Activated CD8-positive, alpha-beta memory T cell treated with anti-CD3 and anti-CD28 coated beads, Interleukin-2, amount 50 U/mL, for 4 hours (primary cell): ENCODE measurements at places on chromosomes 6 and 20.

GRCh38 chr6:47103931-47104330 is 61.8 kb upstream of the ADGRF1 start:
- no peak for DNase-seq

DNA sequence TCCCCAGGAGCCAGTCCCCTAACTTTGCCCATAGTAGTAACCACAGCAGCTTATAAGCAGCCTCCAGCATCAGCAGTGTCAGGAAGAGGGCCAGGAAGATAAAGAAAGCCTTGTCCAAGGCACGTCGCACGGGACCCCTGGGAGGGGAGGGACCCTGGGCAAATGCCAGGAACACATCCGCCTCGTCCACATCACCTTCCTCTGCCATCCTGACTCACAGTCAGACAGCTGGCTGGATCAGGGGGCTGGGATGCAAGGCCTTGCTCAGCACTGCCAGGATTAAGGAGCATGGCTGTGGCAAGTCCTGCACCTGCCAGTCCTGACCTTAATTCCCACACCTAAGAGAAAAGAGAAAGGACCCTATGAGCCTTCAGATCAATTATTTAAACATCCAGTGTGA is 11.5 kb upstream of the ZBTB22 start:
- no peak for DNase-seq

DNA sequence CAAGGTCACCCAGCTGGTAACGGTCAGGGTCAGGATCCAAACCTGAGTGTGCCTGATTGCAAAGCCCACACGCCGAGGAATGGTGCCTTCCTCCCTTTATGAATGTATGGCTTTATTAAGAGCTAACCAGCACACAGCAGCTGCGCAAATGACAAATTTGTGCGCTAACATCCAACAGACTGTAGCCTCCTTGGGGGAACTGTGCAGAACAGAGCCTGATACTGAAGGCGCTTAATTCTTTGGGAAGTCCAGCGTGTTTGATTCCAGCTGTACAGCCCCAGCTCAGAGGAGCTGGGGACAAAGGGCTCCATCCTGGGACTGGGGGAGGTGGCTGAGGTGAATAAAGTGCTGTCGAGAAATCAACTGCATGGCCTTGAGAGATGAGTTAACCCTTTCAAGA is 75.7 kb upstream of the JARID2 start:
- DNase-seq: no peak

GRCh38 chr6:32940656-32941213 is at the start of gene HLA-DMB:
Gene HLA-DMB (minus strand): TSS chr6:32941028. CDS start chr6:32940807, 221 bp downstream.
- peak; percentile 32 for DNase-seq

- DNase-seq: no peak
These were observed 188.3 kb upstream of the AGPAT4 start for GRCh38 chr6:161462148-161462547.

DNA sequence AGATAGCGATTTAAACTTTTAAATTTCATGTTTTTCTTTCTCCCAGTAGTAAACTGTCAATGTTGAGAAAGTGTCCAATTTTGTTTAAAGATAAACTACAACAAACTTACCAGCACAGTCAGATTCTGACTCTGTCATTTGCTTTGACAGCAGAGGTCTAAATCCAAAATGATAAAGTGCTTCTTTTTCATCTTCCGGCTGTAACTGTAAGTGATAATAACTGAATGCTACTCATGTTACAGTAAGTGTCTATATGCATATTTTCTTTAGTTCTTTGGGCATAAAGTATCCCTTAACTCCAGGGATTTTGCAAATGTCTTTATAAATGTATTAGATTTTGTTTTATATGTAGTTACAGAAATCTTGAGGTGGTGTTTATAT is 610.4 kb downstream of the RFPL4B start:
- no peak for DNase-seq

DNA sequence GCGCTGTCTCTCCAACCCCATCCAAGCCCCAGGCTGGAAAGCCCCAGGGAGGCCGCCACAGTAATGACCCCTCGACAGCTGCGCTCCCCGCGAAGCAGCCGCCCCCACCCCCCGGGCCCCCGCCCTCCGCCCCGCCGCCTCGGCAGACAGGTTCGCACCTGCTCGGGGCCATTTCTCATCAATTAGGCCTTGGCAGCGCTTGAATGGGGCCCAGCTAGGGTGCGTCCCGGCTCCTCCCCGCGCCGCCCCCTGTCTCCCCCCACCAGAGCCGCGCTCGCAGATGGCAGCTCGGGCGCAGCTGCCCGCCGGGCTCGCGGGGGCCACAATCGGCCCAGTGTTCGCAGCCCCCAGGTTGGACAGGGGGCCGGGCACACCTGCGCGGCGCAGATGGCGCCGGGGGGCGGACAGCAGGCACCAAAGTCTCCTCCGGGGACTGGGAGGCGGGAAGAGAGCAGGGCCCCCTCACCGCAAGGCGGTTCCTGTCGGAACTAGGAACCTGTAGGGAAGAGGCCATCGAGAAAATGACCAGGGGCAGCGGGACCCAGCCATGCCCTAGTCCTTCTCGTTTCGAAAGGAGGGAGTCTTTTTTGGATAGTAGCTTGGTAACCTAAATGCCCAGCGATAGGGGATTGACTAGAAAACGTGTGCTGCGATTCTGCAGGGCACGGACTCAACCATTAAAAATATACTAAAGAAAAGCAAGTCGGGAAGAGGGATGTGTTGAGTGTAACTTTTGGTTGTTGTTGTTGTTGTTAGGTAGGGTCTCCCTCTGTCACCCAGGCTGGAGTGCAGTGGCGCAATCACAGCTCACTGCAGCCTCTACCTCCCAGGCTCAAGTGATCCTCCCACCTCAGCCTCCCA is 83.2 kb upstream of the EYA2 start:
- DNase-seq: no peak

DNA sequence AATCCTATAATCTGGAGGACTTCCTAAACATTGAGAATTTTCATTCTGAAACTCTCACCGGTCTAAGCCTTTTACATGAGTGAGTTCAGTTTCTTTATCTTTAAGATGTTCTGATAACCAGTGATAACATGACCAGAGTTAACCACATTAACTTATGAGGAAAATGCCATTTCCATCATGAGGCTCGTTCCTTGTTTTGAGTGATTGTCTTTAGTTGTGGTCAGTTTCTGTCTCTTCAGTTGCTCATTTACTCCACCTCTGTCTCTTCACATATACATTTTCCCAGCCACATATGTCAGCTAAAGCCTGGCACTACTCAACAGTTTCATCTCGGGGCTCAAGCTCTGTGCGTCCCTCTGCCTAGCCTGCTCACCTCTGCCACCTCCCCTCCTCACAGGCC is 70.4 kb downstream of the JAG1 start:
- DNase-seq: no peak

- DNase-seq: no peak
These were observed 279.6 kb downstream of the NRN1 start for GRCh38 chr6:5726976-5727718.

DNA sequence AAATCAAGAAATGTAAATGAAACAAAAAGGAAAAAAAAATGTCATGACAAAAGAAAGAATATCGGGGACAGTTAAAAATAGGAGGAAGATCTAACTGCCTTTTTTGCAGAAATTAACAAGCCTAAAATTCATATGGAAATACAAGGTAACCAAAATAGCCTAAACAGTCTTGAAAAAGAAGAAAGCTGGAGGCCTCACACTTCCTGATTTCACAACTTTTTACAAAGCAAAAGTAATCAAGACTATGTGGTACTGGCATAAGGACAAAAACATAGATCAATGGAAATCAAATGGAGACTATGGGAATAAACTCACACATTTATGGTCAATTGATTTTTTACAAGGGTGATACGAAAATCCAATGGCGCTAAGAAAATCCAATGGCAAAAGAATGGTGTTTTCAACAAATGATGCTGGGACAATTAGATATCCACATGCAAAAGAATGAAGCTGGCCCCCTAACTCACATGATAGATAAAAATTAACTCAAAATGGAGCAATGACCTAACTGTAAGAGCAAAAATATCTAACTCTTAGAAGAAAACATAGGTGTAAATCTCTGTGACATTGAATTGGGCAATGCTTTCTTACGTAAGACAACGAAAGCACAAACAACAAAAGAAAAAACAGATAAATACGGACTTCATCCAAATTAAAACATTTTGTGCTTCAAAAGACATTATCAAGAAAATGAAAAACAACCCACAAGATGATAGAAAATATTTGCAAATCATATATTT is 24.5 kb downstream of the MAP3K5 start:
- DNase-seq: no peak

DNA sequence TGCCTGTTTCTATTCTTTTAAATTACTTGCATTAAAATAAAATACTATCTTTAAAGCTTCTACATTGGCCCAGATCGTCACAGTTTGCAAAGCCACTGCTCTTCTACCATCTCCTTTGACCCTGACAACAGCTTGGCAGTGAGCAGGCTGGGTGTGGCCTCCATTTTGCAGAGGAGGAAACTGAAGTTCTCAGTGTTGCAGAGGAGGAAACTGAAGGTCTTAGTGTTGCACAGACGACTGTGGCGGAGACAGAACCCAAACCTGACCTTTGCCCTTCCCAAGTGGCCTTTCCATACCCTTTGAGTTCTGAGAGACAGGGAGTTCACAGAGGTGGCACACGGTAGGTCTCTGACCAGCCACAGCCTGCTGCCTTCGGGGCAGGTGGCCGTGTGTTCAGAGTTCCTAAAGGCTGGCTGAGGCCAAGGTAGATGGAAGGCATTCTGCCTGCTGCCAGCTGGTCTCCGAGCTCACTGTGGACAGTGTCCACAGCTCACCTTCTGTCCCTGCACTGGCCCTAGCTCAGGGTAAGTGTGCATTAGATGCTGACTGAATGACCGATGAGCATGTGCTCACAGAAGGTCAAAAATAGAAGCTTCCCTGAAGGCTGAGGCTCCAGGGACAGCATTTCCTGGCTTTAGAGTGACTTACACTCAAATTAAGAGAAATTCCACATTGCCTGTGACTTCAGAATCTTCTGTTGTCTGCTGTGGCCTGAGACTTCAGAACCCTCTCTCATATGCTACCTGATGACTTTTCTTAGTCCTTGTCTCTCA is 113.5 kb upstream of the SLC24A3 start:
- DNase-seq: no peak

DNA sequence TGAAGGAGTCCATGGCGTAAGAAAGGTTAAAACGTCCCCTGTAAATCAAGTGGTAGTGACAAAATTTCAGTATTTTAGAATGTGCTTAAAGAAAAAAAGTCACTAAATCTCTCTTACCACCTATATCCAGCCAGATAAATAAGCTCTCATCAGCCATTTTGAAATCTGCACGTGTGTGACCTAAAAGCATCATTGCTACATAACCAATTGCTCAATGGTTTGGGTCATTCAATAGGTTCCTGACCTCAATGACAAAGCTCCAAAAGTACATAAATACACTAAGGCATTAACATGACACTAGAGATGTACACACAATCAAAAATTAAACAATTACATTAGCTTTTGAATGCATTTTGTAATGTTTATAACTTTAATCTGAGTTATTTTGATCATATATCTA is 272.4 kb downstream of the GMDS start:
- no peak for DNase-seq

DNA sequence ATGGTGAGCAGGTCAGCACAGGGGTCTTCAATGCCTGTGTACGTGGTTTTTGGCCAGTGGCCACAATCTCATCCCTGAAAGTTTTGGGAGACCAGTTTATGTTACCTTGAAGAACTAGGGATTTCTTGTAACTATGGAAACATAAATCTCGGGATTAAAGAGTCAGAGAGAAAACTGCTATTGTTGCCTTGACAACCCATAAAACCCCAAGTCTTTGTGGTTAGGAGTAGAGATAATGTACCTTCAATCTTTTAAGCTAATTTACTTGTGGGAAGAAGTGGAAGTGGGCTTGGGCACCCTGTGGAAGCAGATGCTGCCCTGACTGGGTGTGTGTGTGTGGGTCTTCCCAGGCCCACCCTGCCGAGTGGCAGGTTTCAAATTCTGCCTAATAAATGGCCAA is 46.1 kb upstream of the ZNF831 start:
- no peak for DNase-seq

DNA sequence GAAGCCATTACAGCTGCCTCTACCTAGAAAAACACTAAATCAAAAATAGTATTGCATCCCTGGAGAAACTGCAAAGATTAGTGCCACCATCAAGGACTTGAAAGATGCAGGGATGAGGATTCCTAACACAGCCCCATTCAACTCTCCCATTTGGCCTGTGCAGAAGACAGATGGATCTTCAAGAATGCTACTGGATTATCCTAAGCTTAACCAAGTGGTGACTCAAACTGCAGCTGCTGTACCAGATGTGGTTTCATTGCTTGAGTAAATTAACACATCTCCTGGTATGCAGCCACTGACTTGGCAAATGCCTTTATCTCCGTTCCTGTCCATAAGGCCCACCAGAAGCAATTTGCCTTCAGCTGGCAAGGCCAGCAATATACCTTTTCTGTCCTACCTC is 117.4 kb downstream of the TBC1D32 start:
- no peak for DNase-seq

DNA sequence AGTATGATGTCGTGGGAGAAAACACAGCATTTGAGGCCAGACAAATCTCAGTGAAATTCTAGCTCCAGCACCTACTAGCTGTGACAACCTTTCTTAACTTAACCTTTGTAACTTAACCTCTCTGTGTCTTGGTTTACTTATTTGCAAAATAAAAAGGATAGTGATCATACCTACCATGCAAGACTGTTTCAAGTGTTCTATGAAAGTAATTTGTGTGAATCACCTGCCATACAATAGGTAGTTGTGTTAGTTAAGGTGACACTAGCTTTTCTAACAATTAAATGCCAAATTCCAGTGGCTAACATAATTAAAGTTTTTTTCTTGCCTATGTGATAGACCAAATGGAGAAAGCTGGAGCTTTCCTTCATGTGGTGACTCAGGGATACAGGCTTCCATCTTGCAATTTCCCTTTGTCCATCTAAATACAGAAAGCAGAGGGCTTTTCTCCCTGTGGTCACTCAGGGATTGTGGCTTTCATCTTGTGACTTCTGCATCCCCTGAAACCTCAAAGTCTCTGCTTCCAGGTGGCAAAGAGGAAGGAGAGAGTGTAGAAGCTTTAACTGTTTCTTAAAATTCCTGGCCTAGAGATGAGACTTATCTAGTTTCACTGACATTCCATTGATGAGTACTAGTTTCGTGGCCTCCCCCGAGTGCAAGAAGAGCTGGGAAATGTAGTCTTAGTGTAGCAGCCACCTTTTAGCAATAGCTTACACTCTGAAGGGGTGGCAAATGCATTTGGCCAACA is 311.4 kb downstream of the CLIC5 start:
- no peak for DNase-seq

GRCh38 chr6:139722530-139722929 is 348.1 kb upstream of the CITED2 start:
- no peak for DNase-seq

DNA sequence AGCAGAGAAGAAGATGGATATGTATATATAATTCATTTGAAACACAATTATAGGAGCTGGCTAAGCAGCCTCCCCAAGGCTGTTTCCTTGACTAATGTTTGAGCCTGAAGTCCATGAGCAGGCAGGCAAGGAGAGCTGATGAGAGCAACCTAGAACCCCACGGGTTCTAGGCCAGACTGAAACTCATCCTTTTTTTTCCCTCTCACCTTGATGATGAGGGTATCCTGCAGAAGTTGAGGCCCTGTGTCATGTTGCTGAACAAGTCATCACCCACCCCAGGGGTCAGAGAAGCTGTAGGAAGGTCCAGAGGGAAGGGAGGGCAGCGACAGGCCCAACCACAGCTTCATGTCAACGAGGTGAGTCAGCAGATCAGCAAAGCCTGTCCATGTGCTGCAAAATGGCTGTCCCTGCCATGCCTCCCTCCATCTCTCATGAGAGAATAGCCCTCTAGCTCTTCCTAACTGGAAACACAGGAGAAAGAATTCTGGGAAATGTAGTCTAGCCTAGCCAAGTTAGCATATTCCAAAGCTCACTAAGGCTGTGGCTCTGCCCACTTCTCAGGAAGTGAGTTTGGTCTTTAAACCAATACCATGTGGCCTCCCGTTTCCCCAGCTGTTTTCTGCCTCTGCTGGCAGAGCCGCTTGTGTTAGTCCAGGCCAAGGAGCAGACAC is 91.3 kb upstream of the DTNBP1 start:
- no peak for DNase-seq

GRCh38 chr6:23559587-23560343 is 566.2 kb upstream of the NRSN1 start:
- DNase-seq: no peak
